ENCODE measurements at places on chromosomes 6 and 20. TPM values are rescaled to one million over a fixed set of nuclear protein-coding genes. Genes with fewer than 3 reads are reported as not detected.

The SIRPD gene
- total RNA-seq, result not detected

The SYNDIG1 gene
- 0.08 TPM for total RNA-seq

- peak; percentile 62 for ATAC-seq
Measured at GRCh38 chr6:97712751-97713150, 429.7 kb upstream of the MMS22L start.

- no peak for ATAC-seq
Measured at GRCh38 chr6:17311595-17312311, 30.6 kb downstream of the RBM24 start.

GRCh38 chr6:73955800-73956199 lies 259.8 kb downstream of the CD109 start:
- ATAC-seq, result no peak

- no peak for ATAC-seq
Measured at GRCh38 chr6:39801456-39802251, 9.5 kb downstream of the DAAM2 start.

Data from esophagus mucosa (tissue), 1 donor.